ENCODE measurements at places on chromosomes 5 and 9. TPM values are rescaled to one million over a fixed set of nuclear protein-coding genes. Genes with fewer than 3 reads are reported as not detected.

Gene CYLC2
- total RNA-seq: not detected

Gene CDKN2AIPNL
- total RNA-seq: 19.4 TPM

Gene NEUROG1
- total RNA-seq: not detected

Gene RASGEF1C
- not detected for total RNA-seq

Gene SHB
- 34.0 TPM for total RNA-seq
